Stimulated activated CD4-positive, alpha-beta T cell treated with anti-CD3 and anti-CD28 coated beads, Interleukin-1b, Interleukin-23, amount 100 ng/mL, for 4 hours (primary cell): ENCODE measurements at places on chromosomes 16 and 17.

- DNase-seq, result no peak
Observed at GRCh38 chr16:85919271-85920267, 20.6 kb downstream of the IRF8 start.

DNA sequence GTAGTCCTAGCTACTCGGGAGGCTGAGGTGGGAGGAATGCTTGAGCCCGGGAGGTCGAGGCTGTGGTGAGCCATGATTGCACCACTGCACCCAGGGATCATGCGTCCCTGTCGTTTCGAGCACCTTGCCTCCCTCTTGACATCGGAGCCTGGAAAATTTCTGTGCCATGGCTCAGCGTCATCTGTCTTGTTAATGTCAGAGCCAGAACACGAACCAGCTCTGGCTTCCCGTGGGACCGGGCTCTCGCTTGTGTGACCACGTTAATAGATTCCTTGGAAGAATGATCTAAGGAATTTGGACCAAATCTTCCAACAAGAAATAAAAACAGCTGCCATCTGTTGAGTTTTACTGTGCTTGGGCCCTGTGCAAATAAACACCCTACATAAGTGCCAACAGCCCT is 117.7 kb downstream of the ABCC1 start:
- DNase-seq, result no peak

DNA sequence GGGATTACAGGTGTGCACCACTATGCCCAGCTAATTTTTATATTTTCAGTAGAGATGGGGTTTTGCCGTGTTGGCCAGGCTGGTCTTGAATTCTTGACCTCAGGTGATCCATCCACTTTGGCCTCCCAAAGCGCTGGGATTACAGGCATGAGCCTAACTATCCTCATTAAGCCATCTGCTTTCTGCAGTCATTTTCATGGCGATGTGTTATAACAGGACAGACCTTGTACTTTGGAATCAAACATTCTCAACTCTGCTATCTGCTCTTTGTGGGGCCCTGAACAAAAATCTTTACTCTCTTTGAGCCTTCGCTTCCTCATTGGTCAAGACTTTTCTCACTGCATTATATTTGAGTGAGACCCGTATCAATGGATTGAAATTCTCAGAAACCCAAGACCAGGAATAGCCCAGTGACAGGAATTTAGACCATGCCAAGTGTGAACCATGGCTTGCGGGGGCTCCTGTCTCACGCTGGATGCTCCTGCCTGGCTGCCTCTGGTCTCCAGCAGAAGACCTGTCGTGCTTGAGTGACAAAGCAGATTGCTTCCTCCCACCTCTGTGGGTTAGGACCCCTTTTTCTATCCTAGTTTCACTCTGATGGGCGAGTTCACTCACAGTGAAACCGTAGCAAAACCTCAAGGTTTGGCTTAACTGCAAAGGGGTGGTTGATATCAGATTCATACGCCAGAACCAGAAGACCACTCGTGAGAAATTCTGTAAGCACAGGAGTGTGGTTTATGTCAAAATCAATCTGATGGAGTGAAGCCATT is 519.1 kb downstream of the MAF start:
- DNase-seq, result no peak

DNA sequence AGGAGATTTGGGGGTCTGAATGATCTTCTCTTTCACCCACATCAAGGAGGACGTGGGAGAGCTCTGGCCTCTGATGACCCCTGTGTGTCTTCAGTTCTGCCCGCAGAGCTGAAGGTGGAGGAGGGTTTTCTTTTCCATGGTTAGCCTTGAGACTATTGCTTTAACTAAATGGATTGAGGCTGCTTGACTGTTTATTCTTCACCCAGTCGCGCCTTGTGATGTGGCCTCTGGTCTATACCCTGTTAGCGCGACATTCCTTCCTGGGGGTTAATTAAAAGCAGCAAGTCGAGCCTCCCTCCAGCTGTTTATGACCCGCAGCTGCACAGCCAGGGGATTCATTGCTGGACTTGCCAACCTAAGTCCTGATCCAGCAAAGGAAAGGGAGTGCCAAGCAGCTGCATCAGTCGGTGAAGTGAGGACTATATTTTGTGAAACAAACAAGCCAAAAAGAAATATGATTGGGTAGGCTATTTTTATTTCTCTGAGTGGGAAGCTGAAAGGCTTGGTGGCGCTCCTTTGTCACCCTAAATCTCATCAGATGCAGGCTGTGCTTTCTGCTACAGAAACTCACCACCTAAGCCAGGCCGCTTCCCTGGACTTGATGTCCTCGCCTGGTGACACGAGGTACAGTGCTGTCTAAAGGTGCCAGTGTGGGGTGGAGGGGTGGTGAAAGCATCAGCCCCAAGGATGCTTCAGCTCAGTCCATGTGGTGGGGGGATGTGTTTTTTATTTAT is 11.0 kb upstream of the SEC14L1 start:
- no peak for DNase-seq

DNA sequence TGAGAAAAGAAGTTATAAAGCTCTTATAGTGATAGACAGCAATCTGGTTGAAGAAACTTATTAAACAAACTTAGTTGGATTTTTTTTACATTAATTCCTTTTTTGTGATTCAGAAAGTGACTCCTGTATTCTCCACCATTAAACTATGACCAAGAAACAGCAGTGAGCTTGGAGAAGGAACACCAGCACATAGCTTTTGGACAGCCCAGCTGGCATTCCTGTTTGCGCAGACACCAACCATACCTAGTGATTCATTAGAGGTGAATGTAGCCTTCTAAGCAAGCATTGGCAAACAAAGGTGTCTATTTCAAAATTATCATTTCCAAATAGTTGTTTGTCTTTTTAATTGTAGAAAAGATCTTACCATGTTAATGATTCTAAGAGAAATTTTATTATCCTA is 94.4 kb downstream of the STXBP4 start:
- no peak for DNase-seq

DNA sequence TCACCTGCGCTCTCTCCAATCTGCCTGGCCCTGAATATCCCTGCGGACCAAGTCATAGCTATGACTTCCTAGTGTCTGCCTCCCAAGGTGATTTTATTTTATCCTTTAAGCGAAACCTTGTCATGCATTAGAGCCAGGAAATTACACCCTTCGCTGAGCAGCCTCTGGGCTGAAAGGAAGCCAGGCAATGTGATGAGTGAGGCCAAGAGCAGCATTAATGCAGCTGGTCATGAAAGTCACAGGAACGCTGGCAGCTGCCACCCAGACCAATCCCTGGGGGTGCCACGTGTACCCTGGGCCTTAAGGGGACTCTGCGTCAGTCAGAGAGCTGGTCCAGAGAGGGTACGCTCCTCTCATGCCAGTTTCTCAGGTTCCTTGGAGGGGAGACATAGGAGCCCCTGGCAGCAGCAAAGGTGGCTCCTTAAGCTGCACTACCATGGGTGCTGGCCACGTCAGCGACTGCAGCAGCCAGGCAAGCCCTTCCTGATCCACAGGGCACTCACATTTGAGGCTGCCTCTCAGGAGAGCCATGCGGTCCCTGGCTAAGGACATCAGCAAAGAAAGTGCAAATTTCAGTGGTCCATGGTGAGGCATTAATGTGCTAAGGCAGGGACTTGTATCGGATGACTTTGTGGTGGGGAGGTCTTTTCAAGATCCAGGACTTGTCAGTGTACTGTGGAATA is 42.7 kb upstream of the WSCD1 start:
- DNase-seq, result no peak

DNA sequence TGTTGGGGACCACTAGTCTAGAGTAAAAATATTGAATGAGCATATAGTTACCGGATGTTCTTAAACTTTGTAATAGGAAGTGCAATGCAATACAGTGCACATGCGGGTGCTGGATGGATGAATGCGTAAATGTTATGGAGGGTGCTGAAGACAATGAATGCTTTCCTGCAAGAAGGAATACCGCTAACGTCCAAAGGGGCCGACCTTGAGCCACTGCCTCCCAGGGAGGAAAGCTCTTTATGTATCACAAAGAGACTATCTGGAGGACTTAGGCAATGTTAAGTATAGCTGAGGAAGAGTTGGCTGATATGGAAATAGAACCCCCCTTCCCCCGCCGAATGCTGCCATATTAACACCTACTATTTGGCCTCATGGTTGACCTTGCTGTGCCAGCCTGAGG is 27.5 kb upstream of the SHCBP1 start:
- DNase-seq, result no peak

DNA sequence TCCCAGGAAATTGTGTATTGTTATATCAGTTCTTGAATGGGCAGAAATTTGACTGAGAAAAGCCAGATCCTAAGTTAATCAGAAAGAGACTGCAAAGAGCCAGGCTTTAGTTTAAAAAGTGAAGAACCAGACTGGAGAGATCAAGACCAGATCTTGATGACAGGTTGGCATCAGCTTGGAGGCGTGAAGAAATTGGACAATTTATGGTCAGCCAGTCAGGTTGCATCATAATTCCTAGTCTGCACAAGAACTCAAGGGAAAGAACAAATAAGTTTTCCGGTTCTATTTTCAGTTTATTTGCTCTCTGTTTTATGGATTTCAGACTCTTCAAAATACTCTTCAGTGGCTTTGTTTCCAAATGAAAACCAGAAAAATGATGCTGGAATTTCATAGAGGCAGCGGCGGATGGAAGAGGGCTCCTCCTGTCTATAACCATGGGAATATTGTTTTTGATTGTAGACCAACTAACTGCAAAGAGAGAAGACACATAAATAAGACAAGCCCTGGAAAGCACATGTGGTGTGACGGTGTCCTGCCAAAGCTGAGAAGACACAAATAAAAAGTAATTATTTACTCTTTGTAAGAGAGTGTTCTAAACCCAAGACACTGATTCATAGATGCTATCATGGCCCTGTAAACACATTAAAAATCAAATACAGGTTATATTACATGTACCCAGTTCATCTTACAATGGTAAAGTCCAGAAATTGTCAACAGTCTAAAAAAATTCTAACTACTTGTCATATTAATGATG is 91.7 kb downstream of the PCTP start:
- no peak for DNase-seq

DNA sequence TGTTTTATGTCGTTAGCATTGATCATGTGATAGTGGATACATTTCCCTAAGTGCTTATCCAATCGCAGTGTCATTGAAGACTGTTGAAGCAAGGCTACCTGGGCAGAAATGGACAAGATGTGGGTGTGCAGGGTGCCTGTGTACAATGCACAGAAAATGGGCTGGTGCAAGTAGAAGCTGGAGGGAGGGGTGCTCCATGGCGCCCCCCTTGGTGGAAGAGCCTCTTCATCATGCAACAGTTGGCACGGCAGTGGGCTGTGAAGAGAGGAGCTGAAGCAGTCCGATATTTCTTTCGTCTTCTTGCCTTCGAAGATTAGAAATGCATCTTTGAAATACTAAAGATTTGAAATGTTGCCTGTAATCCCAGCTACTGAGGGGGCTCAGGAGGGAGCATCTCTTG is 100.5 kb downstream of the PLCG2 start:
- no peak for DNase-seq

- no peak for DNase-seq
Observed at GRCh38 chr16:995087-995486, 13.5 kb downstream of the SOX8 start.

DNA sequence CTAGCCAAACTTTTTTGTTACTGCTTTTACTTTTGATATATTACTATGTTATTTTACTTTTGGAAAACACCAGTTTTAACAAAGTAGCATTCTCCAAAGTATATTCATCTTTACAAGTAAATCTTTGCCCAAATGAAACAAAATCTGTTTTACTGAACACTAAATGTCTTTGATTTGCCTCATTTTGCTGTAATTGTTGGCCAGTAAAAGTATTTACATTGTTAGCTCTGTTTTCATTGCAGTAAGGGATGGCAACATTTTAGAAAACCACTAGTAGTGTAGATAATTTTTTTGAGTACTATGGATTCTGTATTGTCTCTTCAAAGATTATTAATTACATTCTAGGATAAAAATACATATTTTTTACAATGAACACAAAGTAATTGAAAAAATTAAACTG is 10.6 kb downstream of the SNTB2 start:
- no peak for DNase-seq

GRCh38 chr17:77738751-77739531 is 219.6 kb upstream of the TNRC6C start:
- no peak for DNase-seq

DNA sequence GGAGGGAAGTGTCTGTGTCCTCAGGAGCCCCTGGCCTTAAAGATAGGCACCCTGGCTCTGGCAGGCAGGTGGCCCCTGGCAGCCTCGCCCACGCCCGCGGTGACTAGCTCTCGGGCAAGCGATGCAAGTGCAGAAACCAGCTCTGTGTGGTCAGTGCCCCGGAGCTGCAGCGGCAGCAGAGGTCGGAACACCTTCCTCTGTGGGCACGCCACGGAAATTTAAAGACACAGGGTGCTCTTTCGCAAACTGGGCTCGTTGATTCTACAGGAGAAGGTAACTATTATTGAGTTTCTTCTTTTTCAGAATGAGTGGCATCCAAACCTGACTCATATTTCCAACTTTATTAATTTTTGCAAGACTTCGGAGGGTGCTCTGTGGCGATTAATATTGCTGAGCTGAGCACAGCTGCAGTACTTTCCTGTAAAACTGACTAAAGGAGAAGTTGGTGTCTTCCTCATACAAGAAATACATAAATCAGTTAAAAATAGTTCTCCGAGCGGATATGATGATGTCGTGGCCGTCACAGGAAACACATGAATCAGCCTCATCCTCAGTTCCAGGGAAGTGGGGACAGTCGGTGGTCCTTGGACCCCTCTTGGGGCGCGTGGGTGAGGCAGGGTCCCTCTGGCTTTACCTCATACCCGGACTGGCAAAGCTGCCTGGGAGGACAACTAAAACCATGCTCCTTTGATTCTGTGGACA is 120.2 kb downstream of the METRNL start:
- DNase-seq, result no peak

GRCh38 chr16:71367241-71367976 is 8.9 kb downstream of the CALB2 start:
- DNase-seq, result peak; percentile 20

GRCh38 chr16:15539197-15539596 is 103.8 kb downstream of the MARF1 start:
- no peak for DNase-seq

GRCh38 chr17:1354030-1354429 is 46.0 kb downstream of the YWHAE start:
- no peak for DNase-seq

GRCh38 chr17:27977751-27978688 is 64.5 kb upstream of the NLK start:
- DNase-seq, result no peak

- no peak for DNase-seq
Observed at GRCh38 chr16:15861996-15862395, 5.2 kb upstream of the MYH11 start.
